Fibroblast of upper back skin (primary cell): ENCODE measurements at places on chromosomes 4 and X.
A peak's percentile ranks its signal among the peaks of the same experiment; 100 is the strongest.

DNA sequence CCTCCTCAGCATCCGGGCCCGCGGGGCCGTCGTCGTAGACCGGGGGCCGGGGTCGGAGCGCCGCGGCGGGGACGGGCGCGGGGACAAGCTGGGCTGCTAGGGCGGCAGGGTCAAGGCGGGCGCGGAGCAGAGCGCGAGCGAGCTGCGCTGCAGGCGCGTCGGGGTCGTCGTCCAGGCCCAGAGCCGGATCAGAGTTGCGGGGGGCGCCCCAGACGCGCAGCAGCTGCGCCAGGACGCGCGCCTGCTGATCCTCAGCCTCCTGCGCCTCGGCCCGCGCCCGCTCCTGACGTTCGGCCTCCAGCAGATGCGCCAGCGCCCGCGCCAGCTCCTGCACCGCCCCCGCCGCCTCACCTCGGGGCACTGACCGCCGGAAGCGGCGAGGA, 3.5 kb downstream of the PCSK1N start:
- no peak for DNase-seq

DNA sequence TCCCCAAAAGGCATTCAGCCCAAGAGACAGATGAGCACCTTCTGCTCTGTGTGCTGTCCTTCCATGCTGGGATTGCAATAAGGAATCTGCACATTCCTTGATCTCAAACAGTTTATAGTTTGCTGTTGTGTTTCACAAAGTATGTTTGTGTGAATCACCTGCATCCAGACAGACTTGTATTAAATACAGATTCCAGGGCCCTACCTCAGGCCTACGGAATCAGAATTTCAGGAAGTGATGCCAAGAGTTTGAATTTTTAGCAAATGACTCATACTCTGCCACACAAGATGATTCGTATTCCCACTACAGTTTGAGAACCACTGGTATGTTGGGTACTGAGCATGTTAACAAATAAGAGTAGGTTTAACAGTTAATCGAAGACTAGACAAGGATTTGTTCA, 7.0 kb downstream of the VAMP7 start:
- DNase-seq = peak; percentile 78

DNA sequence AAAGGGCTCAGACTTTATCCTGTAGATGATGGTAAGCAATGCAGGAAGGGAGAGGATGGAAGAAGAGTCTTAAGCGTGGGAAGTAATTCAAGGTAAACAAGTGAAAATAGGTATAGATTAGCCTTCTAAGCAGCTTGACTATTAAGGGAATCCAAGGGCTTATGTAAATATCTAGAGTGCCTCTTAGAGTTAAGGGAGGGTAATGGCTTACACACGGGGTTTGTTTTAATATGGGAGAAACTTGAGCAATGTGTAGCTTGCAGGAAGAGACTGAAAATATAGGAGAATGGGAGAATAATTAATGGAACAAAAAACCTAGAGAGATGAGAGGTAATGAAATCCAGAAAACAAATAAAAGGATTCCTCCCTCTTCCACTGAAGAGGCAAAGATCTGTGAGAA, 12.8 kb upstream of the SAP30 start:
- no peak for DNase-seq

DNA sequence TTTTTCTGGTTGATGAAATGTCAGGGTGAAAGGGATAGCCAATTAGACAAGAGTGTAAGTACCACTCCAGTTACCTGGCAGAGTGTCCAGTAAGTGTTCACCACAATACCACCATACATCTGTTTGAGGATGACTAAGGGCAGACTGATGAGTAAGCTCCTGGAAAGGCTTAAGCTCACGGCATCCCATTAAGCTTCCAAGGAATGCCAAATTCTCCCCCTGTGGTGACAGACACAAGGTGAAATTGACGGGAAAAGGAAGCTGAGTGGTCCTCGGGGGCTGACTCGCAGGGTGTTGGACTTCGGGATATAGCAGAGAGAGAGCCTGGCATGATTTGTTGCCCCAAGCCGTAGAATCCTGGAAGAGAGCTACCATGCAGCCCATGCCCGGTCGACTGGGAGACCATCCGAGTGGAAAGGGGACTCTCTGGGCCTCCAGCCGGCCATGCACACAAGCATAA, 7.6 kb upstream of the BST1 start:
- DNase-seq = peak; percentile 100

DNA sequence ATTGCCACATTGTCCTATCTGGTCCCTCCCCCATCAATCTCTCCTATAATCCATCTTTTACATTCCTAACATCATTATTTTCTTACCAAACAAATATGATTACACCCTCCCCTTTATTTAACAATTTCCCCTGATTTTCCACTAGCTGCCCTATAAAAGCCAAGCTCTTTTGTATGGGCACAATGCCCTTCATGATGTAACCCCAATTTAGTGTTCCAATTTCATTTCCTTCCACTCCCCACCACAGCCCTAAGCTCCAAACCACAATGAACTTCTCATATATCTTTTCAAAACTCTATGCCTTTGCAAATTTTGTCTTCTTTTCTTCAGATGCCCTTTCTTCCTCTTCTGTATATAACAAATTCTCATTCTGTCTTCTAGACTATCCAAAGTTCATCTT, 39.5 kb upstream of the PTPN13 start:
- DNase-seq = no peak

DNA sequence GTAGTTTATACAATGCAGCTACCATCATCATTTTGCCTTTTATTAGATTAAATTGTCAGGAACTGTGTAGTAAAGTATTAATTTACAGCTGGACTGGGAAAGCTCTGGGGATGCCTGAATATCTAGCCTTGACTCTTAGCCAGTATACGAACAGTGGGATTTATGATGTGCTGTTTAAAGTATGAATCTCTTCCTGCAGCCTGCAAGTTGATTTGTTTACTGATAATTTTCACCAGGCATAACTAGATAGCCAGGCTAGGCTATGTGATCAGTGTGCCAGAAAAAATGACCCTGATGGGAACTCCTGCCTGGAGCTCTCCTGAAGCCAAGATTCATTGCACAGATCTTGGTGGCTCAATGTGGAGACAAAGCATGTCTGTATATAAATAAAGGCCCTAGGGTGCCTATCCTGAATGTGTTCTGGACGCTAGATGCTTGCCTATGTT, 119.2 kb downstream of the SCLT1 start:
- DNase-seq = peak; percentile 27

DNA sequence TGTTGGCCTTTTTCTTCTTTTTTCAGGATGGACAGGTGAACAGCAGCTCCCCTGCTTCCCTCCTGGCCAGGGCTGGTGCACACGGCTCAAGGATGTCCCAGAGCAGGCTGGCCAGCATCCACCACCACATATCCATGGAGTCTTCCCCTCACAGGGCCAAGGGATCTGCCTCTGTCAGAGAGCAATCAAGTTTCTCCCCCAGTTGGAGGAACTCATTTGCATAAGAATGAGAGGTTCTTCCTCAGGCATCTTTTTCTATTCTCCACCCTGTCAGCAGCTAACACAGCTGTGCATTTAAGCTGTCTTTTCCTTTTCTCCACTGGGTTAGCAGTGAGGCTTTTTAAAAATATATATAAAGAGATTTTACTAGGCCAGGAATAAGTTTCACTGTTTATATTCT, 143.8 kb downstream of the ANAPC10 start:
- DNase-seq = no peak

DNA sequence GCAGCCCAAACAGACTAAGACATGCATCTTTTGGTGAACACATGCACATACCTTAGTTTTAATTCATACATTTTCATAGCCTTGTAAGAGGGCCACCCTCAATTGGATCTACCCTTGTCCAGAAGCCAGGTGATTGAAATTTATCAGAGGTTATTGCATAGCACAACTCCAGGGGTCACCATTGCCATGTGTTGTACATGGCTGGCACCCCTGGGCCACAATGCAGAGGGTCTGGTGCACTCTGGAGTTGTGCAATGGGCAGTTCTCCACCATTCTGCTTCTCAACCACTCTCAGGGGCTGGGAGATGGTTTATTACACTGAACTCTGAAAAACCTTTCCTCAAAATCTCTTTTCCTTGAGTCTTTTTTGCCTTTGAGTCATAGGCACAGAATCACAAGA, 184.4 kb upstream of the CXorf66 start:
- no peak for DNase-seq

- no peak for DNase-seq
Measured at GRCh38 chrX:140949233-140949632, 53.2 kb upstream of the SPANXB1 start.

GRCh38 chr4:47686294-47686872, 151.5 kb downstream of the CORIN start:
- peak; percentile 34 for DNase-seq

GRCh38 chr4:121156822-121157769, 7.0 kb downstream of the TNIP3 start:
- DNase-seq = peak; percentile 12

GRCh38 chr4:6044805-6045204, 26.6 kb upstream of the C4orf50 start:
- DNase-seq = no peak

GRCh38 chr4:102599455-102599854, 98.3 kb downstream of the NFKB1 start:
- no peak for DNase-seq

- DNase-seq = no peak
Measured at GRCh38 chrX:67777148-67777547, 233.3 kb downstream of the AR start.

DNA sequence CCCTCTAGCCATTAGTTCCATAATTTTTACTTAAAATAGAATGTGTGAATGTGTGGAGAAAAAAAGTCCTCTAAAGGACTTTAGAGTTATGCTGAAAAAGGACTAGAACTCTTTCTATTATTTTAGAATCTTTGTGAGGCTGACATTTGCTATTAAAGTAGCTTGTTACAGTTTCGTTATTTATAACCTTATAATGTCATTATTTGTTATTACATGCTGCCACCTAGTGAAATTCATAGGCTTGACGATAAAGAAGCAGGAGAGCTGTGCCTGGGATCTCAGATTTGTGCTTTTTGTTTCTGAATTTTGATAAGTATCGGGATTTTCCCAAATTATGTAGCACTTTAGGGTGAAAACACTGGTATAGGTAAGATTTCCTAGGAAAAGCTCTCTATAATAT, 38.5 kb upstream of the TAPT1 start:
- peak; percentile 59 for DNase-seq

GRCh38 chrX:149531599-149531998, 9.2 kb upstream of the EOLA1 start:
- no peak for DNase-seq

- DNase-seq = no peak
Measured at GRCh38 chr4:121562811-121563210, 134.0 kb downstream of the ANXA5 start.

DNA sequence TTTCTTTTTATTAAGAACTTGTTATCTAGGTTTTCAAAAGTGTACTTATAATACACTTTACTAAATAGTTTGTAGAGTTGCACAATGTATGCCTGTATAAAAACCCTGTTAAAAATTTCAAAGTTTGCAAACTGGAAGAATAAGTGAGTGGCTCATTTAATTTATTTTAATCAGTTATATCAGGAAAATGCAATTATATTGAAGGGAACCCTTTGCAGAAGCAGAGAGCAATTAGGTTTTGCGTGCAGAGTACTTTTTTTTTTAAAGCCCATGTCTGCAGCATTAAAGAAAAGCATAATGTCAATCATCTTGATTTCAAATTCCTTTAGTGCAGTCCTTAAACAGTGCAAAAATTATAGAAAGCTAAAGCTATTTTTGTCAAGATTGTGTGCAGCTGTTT, 271.3 kb upstream of the LDB2 start:
- no peak for DNase-seq

GRCh38 chr4:6470502-6471306, 1.7 kb downstream of the PPP2R2C start:
- DNase-seq = peak; percentile 13

DNA sequence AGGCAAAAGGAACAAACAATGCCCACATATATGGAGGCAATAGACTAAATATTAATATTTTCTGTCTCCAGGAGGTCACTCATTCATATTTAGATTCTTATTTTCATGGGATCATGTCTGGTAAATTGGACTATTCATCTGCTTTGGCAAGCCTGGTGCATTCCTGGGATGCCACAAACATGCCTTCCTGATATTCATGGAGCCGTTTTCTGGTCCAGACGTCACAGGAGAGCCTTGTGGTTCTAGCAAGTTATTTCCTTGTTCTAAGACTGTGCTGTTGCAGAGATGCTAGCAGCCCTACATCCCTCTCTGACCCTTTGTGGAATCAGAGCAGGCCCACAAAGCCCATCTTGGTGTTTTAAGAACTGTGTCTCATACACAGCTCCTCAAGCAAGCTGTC, 16.1 kb upstream of the EXOSC9 start:
- DNase-seq = peak; percentile 99

DNA sequence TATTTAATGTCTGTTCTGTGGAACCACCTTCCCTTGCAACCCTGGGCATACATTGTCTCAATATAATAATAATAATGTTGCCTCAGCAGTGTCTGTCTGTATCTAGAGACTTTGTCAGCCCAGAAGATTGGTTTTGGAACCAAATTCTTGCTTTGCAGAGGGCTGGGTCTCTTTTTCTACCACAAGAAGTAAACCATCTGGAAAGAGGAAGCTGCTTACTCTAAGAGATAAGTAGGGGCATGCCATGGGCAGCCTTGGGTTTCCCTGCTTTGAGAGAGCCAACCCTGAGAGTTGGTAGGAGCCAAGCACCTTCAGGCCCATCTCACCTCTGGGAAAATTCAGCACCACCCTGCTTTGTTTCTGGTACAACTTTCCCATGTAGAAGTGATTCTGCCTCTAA, 27.0 kb downstream of the TMEM31 start:
- DNase-seq = no peak

GRCh38 chrX:107450823-107451509, 1.5 kb downstream of the FRMPD3 start:
- peak; percentile 6 for DNase-seq

GRCh38 chrX:47316276-47317025, 53.9 kb upstream of the ZNF157 start:
- DNase-seq = peak; percentile 1

GRCh38 chr4:93722446-93722845, 106.1 kb upstream of the ATOH1 start:
- DNase-seq = no peak

DNA sequence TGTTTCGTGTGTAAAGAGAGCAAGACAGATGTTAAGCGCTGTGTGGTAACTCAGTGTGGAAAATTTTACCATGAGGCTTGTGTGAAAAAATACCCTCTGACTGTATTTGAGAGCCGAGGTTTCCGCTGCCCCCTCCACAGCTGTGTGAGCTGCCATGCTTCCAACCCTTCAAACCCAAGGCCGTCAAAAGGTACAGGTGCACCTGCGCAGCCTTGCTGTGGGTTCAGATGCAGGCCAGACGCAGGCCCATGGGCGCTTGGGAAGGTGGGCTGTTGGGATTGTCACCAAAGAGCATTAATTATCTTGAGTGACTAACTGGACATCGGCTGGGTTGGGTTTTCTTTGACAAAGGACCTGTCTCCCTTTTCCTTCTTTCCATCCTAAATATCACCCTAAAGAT, 55.4 kb downstream of the NELFA start:
- DNase-seq = no peak

GRCh38 chr4:168485156-168485910, 5.0 kb upstream of the DDX60L start:
- DNase-seq = peak; percentile 36

GRCh38 chr4:37742149-37742548, 56.0 kb upstream of the RELL1 start:
- no peak for DNase-seq

DNA sequence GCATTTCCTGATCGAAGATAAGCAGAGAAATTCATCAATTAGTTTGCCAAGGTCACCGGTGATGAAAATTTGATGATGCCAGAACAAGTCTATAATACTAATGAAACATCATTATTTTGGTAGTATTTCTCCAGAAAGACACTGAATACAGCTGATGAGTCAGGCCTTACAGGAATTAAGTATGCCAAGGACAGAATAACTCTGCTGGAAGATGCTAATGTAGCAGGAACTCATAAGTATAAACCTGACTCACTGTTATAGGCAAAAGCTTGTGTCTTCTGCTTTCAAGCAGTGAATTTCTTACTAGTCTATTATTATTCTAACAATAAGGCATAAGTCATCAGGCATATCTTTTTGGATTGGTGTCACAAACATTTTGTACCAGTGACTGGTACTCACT, 1825.1 kb upstream of the IGFBP7 start:
- no peak for DNase-seq
